ENCODE measurements at places on chromosomes 2 and 18.
A peak's percentile ranks its signal among the peaks of the same experiment; 100 is the strongest.

DNA sequence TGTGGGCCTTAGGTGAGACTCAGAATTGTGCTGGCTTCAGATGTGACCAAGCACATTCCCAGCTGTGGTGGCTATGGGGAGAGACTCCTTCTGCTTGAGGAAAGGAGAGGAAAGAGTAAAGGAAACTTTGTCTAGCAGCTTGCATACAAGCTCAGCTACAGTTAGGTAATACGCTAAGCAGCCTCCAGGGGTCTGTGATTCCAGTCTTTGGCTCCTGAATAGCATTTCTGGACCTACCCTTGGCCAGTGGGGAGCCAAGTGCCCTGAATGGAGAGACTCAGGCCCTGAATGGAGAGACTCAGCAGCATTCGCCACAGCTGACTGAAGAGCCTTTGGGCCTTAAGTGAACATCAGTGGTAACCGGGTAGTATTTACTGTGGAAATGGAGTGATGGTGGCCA lies 227.4 kb upstream of the CDH7 start:
- no peak for DNase-seq

GRCh38 chr2:160509016-160509415 lies 15.4 kb upstream of the RBMS1 start:
- no peak for DNase-seq

DNA sequence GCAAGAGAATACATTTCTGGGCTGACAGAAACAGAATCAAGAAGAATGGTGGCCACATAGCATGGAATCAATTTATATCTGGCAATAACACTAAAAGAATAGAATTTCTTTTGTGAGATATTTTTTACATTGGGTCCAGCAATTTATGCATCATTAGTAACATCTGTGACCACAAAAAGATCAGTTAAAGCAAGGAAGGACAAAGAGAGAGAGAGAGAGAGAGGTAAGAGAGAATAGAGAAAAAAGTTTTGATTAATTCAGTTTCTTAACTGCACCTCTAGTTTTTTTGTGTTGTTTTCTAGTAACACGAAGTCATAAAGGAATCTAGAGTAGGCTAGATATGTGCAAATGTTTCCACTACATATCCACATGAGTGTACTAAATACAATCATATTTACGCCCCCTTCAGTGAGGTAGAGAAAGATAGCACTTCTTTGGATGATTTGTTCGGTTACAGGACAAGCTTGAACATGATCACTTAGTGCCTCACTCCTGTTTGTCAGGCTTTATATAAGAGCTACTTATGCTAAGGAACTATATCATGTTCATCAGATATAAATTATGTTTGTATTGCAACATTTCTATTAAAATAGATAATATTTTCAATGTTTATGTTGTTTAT lies 247.4 kb upstream of the COL3A1 start:
- no peak for DNase-seq

DNA sequence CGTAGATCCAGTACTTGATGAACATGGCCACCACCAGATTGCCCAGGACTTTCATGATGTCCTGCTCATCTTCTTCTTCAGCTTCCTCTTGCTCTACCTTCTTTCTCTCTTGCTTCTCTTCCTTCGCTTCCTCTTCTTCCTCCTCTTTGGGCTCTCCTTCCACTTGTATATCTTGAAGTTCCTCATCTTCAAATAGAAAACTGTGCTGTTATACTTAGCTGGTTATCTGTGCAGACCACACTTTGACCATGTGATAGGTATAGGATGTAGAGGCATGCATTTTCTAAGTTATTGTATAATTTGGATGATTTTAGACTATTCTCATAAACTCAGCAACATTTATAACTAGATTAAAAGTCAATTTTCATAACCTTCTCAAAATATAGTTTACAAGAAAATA lies 263.4 kb downstream of the NAPG start:
- DNase-seq, result no peak

DNA sequence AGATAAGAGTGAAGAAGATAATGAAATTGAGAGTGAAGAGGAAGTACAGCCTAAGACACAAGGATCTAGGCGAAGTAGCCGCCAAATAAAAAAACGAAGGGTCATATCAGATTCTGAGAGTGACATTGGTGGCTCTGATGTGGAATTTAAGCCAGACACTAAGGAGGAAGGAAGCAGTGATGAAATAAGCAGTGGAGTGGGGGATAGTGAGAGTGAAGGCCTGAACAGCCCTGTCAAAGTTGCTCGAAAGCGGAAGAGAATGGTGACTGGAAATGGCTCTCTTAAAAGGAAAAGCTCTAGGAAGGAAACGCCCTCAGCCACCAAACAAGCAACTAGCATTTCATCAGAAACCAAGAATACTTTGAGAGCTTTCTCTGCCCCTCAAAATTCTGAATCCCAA lies 15.7 kb downstream of the MSH6 start:
- no peak for DNase-seq

DNA sequence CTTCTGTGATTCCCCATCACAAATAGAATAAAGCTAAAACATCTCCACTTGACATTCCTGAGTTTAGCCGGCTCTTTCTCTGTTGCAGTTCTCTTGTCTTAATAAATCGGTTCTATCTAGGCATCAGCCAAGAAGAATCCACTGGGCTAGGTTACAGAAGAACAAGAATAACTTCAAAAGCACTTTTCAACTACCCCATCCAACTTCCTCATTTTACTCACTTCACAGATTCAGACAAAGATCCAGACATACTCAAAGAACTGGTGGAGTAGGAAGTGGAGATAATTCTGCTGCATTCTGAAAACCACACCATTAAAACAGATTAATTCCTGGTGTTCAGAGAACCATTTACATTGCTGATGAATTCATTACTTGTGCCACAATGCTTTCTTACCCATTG lies 9.6 kb upstream of the ALPK2 start:
- DNase-seq, result no peak

- DNase-seq, result no peak
Observed at GRCh38 chr2:235050980-235051351, 99.1 kb downstream of the SH3BP4 start.

DNA sequence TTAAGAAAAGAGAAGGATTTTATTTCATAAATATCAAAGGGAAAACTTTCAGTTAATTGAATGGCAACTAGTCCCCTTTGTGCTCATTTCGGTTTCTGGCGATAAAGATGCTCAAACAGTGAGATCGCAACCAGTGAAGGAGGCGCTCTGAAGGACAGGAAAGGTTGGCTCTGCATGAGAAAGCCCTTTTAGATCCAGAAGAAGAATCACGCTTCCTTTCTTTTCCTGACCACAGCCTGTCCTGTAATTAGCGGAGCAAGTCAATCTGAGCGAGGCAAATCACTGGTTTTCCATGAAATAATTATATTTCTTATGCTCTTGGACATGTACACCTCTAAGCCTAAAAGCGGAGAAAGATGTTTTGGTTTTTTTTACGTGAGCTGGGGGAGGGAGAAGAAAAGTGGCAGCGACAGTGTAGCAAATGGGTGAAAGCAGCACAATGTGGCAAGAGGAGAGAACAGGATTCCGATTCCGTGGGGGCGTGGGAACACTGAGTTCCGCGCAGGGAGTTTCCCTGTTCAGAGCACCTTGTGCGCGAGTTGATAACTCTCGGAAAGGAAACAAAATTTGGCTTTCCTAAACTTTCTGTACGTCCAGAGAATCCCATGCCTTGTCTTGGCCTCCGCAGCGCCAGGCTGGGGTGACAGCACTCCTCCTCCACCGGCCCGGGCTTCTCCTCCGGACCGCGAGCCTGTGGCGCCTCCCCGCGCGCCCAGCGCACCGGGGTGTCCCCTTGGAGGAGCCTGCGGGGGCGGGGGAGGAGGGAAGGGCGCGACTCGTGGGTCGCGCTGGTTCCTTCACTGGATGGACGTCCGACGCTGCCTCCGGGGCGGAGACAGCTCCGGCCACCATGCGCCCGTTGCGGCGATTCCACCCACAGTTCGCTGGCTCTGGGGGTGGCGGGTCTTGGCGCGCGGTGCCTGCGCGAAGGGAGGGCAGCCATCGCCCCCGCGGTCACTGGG lies 620 bp upstream of the SLC9A2 start:
- DNase-seq, result no peak

GRCh38 chr2:15912203-15912602 lies 28.1 kb upstream of the MYCN start:
- DNase-seq, result no peak

GRCh38 chr2:198546122-198546521 lies 741.7 kb downstream of the PLCL1 start:
- no peak for DNase-seq

DNA sequence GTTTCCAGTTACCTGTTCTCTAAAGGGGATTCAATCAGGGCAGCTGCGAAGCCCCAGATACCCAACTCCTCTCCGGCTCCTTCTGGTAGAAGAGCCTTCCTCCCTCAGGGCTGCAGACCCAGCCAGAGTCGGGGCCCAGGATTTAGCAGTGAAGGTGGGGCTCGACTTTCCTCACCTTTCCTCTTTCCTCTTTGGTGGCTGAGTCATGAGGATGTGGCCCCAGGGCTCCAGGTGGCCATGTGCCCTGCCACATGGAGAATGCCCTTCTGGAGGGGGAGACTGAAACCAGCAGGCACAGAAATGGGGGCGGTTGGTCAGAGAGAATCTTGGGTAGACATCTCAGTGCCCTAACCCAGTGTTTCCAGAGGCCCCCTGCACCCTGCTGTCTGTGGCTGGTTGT lies 402.6 kb downstream of the NBAS start:
- no peak for DNase-seq

DNA sequence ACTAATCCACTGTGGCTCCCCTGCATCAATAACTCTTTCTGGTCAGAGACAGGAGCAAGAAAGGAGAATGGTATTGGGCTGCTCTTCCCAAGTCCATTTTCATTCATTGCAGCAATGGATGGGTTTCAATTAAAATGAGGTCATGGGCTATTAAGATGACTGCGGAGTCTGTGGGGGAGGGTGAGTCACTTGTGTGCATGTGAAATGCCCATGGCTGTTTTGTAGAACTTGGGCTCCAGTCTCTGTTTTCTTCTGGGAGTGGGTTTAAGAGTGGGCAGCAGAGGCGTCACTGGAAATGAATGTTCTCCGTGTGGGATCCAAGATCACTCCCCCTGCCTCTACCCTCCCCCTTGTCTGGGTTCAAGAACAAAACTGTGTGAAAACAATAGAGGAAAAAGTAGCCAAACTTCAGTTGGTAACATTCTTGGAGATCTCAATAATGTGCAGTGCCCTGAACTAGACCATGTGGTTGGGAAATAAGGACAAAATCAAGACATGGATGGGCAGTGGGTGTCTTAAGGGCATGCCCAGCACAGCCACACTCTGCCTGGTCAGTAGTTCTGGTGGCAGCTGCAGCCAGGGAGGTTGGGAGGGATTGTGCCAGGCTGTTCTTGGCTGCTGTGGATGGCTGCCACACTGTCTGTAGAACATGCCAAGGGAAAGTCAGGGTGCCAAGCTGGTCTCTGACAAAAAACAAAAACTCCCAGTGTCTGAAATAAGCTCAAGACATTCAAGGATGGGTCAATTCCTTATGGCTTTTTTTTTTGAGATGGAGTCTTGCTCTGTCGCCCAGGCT lies 68.2 kb upstream of the CXCR4 start:
- DNase-seq, result no peak

GRCh38 chr2:38905251-38905650 lies 15.6 kb downstream of the ARHGEF33 start:
- no peak for DNase-seq

DNA sequence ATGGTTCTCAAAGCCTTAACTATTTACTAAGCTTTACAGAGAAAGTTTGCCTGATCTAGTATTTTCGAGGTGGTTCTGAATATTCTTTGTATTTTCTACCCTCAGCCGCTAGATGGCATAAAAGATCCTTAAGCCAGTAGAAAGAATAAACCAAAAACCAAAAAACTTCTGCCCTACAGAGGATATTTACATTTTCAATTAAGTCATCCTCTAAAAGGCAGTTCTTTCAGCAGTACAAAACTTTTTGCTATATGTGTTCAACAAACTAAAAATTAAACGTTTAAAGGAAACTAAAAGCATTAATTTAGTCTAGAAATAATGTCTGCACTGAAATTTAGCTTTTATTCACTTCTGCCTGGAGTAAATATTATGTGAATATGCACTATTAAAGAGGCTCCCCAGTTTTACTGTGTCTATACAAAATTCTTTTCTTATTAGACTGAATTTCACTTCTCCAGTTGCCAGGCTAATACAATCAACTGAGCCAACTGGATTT lies 297.5 kb downstream of the PIEZO2 start:
- peak; percentile 14 for DNase-seq

DNA sequence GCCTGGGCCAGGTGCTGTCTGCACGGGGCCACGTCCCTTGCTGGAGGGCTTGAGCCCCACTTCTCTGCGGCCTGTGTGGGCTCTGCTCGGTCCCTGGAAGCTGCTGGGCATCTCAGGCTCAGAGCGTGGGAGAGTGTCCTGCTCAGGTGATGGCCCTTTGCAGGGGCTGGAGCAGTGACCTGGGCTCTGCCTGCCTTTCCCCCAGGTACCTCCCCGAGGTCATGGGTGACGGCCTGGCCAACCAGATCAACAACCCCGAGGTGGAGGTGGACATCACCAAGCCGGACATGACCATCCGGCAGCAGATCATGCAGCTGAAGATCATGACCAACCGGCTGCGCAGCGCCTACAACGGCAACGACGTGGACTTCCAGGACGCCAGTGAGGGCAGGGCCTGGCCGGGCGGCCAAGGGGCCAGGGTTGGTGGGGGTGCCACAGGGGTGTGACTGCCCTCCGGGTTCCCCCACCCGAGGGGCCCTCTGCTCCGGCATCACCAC lies 29.9 kb downstream of the GPC1 start:
- no peak for DNase-seq

- peak; percentile 22 for DNase-seq
Observed at GRCh38 chr2:239944694-239945551, 80.2 kb downstream of the NDUFA10 start.

DNA sequence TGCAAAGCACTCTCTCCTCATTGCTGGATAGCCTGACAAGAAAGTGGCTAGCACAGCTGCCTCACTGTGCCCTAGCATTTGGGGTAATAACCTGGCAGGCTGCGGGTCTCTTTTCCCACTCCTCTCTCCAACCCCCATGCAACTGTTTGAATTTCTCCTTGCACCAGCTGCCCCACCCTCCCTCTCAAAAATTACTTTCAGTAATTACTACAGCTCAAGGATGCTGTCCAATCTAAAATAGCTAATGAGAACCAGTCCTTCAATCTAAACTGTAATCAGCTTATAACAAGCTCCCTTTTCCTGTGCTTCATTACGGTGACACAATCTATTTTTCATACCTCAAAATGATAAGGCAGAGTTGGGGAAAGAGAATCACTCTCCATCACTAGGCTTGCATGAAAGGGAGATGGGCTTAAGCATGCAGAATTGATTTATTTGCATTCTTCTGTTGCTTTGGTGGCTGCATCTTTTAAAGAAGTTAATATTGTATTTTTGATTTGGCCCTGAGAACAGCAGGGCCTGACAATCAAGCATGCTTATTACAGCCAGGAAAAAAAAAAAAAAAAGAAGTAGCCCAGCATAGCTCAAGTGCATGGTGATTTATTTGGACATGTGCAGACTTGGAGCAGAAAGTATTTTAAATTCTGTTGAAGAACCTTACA lies 881.8 kb downstream of the SLC4A3 start:
- no peak for DNase-seq

GRCh38 chr2:106546391-106546990 lies 59.3 kb downstream of the CD8B2 start:
- DNase-seq, result no peak

Data from CD4-positive, alpha-beta T cell treated with Interleukin-2 at 100 ng/mL for 4 hours (primary cell).